Stimulated activated CD8-positive, alpha-beta memory T cell treated with anti-CD3 and anti-CD28 coated beads, Interleukin-4, amount 100 ng/mL, for 4 hours (primary cell): ENCODE measurements at places on chromosomes 3 and 15.

DNA sequence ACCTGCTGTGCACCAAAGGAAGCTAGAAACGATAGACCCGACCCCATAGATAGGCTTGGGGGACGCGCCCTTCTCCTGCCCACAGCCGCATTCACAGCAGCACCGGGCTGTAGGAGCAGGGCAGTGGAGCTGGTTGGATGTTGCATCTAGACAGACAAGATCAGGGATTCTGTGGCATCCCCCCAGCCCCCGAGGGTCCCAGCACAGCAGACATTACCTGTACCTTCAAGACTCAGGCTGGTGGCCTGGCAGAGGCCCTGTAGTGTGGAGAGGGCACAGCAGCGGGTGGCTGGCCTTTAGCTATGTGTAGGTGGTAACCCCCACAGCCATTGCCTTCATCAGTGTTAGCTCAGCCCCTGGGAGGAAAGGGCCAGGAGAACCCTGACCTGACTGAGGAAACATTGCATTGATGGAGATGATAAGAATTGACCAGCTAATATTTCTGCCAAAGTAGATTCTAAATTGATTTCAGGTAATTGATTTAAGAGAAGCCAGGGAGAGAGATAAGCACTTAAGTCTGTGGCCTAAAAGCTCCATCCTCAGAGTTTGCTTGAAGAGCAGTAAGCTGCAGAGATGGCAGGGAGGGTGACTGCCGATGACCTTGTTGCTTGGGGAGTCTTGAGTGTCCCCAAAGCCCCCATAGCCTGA, 269.4 kb downstream of the TLE3 start:
- no peak for DNase-seq

- DNase-seq, result no peak
These were observed 13.4 kb downstream of the FHIT start for GRCh38 chr3:61237858-61238257.

DNA sequence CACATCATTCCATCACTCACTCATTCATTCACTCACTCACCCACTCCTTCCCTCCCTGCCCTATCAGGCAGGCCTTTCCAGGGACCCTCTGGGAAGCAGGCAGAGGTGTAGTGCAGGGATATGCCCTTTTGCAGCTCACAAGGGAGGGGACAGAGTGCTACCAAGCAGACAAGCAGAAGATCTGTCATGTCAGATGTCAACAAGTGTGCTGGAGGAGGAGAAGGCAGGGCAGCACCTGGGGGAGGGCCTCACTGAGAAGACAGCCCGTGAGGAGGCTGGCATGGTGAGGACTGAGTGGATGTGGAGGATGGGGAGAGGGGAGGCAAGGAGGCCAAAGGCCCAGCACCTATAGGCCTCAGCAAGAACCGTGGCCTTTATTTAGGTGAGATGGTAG, 15.3 kb downstream of the ABTB1 start:
- no peak for DNase-seq

DNA sequence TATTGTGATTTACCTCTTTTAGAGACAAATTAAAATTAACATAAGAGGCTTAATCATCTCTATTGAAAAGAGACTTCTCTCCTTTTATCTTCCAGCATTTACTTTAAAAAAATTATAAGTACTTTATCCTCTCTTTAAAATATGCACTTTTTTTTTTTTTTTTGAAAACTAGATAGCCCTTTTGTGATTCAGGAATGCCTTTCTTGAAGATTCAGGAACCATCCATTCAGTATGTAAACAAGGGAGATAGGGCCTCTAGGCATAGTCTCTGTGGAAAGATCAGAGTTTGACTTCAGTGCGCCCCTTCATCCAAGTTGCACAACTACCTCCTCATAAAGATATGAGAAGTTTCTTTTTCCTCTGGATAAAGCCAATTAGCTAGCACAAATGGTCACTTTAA, 1163.7 kb downstream of the SI start:
- no peak for DNase-seq

- no peak for DNase-seq
These were observed 278.0 kb downstream of the UBE2E2 start for GRCh38 chr3:23481011-23481615.

DNA sequence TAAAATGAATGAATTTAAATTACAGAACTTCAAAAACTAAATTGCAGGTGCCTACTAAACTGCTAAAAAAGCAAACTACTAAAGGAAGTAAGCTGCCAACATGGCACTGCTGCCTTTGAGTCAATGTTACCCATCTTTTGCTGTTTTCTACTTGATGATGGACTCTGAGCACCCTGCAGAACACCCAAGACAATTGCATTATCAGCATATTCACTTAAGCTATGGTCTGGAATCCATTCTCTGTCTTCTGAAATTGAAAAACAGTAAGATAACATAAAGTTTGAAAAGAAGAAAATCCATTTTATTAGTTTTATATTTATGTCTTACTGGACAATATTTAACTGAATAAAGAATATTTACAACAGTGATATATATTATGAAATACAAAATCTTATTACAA, 91.4 kb downstream of the ZBBX start:
- no peak for DNase-seq

GRCh38 chr3:136547293-136547692, 204.9 kb downstream of the STAG1 start:
- no peak for DNase-seq

- no peak for DNase-seq
These were observed 474.6 kb upstream of the TPRG1 start for GRCh38 chr3:188697127-188697526.

GRCh38 chr15:26521691-26522198, 251.1 kb downstream of the GABRB3 start:
- DNase-seq, result no peak

DNA sequence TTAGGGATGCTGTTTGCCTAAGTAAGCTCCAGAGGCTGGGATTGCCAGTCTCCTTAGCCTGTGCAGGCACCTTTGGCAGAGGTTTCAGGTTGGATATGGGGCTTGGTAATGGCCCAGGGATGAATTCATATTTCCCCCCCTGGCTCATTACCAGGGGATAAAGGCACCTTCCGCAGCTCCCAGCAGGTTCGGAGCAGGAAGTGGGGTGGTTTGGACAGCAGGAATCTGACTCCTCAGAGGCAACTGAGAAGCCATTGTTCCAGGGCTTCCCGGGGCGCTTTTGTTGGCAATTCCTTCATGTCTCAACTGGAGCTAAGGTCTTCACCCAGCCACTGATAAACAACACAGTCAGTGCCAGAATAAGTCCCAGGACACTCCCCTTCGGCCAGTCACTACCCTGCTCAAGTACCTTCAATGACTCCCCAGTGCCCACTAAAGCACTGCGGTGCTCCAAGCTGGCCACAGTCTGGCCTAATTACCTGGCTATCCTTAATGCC, 85.3 kb upstream of the SLC6A6 start:
- DNase-seq, result no peak

GRCh38 chr15:70269991-70270751, 172.5 kb upstream of the TLE3 start:
- no peak for DNase-seq

DNA sequence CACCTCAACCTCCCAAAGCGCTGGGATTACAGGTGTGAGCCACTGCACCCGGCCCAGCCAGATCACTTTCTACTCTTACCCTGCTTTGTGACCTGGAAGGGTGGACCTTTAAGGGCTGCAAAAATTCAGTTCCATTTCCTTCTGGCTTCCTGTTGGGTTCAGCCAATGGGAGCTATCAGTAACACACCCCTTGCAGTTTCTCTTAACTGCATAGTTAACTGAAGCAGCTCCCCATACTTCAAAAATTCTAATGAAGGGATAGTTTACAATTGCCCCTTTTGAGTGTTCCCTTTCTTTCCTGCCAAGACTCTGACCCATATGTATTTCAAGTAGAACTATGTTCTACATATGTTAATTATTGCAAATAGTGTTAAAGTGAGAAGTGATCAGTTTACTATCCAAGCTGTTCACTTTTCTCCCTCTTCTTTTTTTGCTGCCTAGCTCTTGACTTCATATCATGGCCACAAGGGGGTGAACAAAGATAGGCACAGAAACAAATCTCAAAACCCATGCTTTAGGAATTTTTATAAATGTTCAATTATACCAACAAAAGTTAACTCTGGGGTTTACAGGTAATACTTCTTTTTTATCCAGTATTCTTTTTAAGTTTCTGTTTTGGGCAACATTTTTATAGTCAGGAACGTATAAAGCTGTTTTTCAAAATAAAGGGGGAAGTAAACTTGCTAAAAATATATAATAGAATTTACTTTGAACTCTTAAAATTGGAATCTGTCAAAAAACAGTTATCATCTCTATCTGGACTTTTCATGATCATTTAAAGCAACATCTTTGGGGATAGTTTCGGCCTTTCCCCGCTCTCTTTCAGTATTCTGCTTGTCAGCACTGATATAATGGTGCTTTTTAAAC, 8.1 kb downstream of the PGBD4 start:
- DNase-seq, result no peak

- no peak for DNase-seq
These were observed 7.9 kb downstream of the MESP2 start for GRCh38 chr15:89783861-89784685.
